CD4-positive, alpha-beta T cell treated with Interleukin-4 for 1 hour (primary cell): ENCODE measurements at places on chromosomes 2 and 18.

DNA sequence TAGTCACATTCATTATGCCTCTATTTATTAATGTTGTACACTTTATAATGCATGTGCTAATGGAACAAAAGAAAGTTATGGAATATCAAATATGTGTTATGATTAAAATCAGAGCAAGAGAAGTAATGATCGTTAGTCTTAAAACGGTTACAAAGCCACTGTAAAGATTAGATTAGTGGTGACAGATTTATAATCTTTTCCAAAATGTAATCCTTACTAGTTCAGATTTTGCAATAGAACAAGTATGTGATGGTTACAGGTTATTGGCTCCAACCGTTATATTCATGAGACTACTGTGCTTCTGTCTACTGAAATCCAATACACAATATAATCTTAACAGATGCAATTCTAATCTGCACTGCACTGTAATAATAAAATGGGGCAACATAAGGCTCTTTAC lies 180.6 kb downstream of the ZNF521 start:
- DNase-seq = no peak

DNA sequence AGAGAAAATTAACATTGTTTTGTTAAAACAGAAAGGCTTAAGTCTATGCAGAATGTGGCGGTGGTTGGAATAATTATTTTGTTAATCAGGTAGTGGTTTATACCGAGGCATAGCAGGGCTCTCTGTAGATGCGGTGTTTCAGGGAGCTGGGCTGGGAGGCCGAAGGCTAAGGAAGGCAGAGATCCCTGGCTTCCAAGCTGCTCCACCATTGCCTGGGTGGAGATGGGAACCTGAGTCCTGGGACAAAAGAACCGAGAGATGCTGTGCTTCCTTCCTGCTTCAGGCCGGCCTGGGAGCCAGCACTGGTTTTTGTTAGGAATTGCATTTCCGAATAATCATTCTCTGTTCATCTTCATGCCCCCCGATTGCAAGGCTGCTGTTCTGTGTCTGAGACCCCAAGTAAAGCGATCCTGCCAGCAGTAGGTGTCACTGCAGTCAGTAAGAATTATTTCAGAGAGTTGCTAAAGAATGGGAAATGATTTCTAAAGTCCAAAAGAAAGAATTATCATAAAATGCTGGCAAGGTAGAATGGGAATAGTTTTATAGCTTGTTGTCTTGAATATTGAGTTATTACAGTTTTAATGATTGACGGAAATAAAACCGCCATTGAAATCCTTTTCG lies 824.9 kb downstream of the GALR1 start:
- DNase-seq = no peak

GRCh38 chr2:40384233-40384632 lies 67.7 kb downstream of the SLC8A1 start:
- DNase-seq = no peak

- no peak for DNase-seq
These were observed 18.0 kb downstream of the NMUR1 start for GRCh38 chr2:231512222-231512621.

DNA sequence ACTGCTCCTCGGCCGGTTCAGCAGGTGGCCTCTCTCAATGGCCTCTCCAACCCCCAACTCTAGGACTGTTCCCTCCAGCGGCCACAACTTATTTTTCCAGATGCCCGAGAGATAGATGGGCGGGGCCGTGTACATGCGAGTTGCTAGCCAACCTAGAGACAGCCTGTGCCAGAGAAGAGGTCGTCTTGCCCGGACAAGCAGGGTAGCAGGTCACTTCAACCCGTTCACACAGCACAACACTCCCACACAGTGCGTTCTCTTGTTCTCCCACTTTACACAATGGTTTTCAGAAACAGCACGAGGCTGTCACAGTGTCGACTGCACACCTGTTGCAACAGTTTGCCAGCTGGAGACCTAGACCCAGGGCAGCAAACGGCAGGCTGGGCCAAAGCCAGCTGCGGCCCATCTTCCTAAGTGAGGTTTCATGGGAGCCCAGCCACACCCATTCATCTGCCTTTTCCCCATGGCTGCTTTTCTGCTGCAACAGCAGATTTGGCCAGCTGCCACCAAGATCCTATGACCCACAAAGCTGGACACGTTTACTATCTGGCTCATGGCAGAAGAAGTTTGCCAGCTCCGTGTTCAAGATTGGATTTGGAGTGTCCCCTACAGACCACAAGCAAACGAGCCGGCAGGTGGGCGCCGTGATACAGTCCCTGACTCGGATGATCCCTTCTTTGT lies 7.3 kb upstream of the PRLH start:
- DNase-seq = no peak

GRCh38 chr2:207729465-207729998 lies 18.1 kb downstream of the CCNYL1 start:
- no peak for DNase-seq

GRCh38 chr18:56511996-56512395 lies 126.4 kb downstream of the TXNL1 start:
- DNase-seq = no peak

- no peak for DNase-seq
These were observed 5.8 kb upstream of the SEMA4C start for GRCh38 chr2:96875498-96876268.

- no peak for DNase-seq
These were observed 18.9 kb downstream of the STON1 start for GRCh38 chr2:48548840-48549239.

DNA sequence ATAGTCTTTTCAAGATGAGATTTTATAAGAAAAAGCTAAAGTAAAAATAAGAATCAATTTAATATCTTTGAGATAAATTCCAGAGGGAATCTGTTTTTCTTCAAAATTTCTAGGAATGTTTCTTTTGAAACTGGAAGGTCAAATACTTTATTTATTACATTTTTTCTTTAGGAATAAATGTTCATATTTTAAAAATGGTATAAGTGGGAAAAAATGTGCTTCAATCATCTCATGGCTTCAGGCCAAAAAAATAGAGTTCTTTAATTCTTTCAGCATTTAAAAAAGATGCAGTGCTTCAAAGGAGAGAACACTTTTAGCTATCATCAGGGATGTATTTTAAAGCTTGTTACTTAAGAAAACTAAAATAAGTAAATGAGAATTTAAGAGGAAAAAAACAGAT lies 110.6 kb downstream of the NEB start:
- no peak for DNase-seq

DNA sequence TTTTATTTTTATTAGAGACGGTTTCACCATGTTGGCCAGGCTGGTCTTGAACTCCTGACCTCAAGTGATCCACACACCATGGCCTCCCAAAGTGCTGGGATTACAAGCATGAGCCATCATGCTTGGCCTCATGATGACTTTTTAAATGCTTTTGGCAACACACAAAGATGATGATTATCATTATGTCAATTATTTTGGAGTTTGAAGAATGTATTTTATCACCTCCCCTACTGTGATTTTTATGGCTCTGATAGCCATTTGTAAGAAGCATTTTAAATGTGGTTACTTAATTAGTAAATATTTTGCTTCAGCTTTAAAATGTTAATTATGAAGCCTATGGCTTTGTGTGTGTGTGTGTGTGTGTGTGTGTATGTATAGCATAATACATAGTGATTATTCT lies 45.1 kb upstream of the RAB27B start:
- DNase-seq = no peak

- no peak for DNase-seq
These were observed 359 bp downstream of the TGFBRAP1 start for GRCh38 chr2:105329197-105329554.

DNA sequence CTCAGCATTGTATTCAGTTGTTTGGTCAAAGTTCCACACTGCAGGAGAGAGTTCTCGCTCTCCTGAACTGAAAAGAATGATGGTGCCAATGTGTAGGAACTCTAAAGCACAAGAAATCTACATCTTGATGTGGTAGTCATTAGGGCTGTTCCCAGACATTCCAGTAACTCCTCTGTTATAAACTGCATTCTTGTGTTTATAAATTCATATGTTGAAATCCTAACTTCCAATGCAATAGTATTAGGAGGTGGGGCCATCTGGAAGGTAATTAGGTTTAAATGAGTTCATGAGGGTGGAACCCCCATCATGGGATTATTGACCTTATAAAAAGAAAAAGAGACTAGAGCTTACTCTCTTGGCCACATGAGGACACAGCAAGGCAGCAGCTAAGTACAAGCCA lies 239.6 kb downstream of the CDH20 start:
- DNase-seq = no peak

GRCh38 chr2:46277431-46278190 lies 19.6 kb upstream of the EPAS1 start:
- no peak for DNase-seq

DNA sequence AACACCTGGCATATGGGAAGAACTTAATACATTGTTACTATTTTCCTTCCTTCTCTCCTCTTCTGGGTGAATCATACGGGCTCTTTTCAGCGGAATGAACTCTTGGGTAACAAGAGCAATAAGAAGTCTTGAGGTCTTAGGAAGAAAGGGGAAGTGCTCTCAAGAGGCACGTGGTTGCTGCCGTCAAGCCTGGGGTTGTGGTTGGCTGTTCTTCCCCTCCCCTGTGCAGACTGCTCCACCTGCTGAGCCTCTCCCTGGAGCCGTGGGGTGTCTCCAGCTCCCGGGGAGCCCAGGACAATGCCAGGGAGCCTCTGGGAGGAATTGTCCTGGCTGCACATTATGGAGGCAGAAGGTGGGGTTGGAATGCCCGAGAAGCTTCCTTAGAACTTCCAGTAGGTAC lies 19.4 kb downstream of the TOGARAM2 start:
- peak; percentile 86 for DNase-seq
